Small intestine (tissue), 16 donors: ENCODE measurements at places on chromosomes 7 and 10.
A peak's percentile ranks its signal among the peaks of the same experiment; 100 is the strongest.

DNA sequence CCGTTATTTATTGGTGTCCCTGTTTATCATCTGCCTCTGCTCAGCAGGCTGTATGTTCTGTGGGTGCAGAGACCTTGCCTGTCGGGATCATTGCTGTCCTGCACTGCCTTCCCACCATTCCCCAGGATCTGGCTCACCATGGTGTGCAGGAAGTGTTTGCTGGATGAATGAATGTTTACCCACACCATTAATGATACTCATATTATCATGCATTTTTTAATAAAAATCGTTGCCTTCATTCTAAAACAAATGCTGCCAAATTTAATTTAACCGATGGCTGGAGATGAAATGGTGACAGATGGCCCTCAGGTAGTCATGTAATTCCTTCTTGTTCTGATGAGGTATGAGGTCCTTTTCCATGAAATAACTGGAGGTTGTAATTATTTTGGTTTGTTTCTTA lies 22.5 kb downstream of the PLPP4 start:
- DNase-seq = no peak

- no peak for DNase-seq
Observed at GRCh38 chr10:110324201-110324804, 19.6 kb upstream of the SMNDC1 start.

DNA sequence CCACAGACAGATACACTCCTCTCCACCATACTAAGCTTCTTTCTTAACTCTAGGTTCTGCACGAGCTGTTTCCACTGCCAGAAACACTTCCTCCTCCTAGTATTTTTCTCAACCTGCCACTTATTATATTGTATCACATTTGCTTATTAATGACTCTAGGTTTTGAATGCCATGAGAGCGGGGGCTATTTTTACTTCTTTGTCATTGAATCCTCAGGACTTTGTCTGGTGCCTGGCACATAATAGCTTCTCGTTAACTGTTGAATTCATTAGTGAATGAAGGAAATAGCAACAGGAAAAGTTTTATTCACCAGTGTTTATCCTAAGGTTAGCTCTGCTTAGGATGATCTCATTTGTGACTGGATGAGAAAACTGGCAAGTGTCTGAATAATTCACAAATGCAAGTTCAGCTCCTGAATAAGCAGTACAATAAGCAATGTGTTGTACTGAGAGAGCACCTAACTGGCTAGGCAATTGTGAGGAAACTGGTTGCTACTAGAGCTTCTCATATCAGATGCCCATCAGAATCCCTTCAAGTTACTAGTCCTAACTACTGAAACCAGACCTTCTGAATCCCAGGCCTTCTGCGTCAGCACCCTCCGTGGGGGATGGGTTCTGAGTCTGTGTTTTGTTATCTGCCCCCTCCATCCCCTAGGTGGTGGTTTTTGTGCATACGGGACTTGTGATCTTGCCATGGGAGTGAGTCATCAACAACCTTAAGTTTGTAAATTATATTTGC lies 92.7 kb downstream of the LSMEM1 start:
- DNase-seq = no peak

DNA sequence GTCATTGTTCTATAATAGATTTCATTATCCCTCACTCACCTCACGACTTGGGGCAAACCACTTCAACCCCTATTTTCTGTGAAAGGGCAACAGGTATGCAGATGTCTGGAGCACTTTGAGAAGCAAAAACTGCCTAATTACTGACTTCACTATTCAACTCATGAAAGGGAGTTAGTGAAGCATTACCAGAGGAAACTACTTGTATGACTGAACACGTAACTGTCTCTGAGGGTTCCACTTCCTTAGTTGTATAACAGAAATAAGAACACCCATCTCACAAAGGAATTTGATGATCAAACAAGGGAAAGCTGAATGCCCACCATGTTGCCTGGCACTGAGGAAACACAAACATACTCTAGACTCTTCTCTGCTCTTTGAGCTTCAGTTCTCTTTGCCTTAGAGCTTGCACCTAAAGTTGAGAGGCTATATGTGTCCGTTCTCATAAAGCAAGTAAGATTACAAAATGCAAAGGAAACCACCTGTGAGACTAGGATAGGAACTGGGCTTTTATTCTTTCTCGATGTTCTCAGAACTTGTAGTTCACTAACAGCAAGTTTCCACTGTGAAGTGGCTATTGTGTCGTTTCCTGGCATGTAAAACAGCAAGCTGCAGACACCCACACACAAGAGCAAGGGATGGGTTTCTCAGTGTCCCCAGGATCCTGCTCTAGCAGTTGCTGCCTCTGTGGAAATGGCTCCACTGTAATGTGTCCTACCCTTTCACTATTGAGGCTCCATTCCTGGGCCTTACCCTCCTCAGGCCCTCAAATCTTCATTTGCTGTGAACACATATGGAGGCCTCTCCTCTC lies 2.6 kb downstream of the TMEM243 start:
- DNase-seq = no peak

GRCh38 chr7:76296743-76297740 lies 5.4 kb upstream of the HSPB1 start:
- DNase-seq = peak; percentile 97

- no peak for DNase-seq
Observed at GRCh38 chr7:19401461-19401860, 256.2 kb upstream of the FERD3L start.

- peak; percentile 24 for DNase-seq
Observed at GRCh38 chr7:87875151-87876039, 765 bp downstream of the SLC25A40 start.

- no peak for DNase-seq
Observed at GRCh38 chr7:55351263-55351662, 13.9 kb upstream of the LANCL2 start.

DNA sequence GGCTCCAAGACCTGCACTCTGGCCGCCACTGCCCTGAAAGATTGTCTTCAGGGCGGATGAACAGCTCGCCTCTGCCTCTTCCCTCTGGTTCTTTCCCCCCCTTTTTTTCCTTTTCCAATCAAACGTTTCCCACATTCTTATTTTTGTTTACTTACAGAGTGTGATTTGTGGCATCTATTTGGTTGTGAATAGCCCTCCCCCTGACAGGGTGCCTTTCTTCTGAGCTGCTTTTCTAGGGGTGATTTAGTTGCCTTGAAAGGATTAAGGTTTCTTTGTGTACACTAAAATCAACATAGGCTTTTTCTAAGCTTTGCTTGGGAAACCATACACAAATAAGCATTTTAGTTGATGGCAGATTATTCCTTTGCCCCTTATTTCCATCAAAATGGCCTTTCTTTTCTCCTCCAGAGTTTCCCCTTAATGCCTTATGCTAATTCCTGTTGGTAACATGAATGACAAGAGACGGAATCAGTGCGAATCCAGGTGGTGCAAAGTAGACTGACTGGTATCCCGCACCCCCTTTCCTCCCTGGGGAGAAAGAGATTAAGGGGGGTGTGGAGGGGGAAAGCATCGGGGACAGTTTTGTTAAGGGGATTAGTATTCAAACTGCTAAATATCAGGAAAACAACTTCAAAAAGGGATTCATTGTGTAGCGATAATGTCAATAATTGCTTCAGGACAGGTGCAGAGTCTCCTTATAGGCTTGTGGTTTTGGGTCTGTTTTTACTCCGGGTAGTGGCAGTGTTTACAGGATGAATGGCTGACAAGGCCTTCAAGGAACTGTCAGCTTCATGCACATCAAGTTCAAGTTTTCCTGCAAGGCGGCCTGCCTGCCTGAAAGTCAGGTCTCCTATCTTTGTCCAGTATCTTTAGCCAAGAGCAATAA lies 431.6 kb upstream of the GALNT17 start:
- DNase-seq = no peak

- no peak for DNase-seq
Observed at GRCh38 chr10:111119637-111120036, 42.8 kb downstream of the ADRA2A start.

DNA sequence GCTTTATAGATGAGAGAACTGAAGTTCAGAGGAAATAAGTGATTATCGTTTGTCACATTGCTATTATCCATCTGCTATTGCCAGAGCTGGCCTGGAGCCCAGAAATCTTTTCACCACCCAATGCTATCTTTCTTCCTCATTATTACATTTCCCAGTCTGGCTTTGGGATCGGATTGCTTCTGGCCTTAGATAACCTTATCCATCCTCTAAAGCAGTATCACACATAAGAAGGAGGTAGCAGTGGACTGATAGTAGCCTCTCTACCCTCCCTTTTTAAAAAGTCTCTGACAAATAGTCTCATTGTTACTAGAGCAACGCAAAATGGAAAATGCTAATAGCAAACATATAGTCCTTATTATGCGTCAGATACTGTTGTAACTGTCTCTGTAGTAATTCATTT lies 1.3 kb upstream of the CLDN12 start:
- peak; percentile 78 for DNase-seq

DNA sequence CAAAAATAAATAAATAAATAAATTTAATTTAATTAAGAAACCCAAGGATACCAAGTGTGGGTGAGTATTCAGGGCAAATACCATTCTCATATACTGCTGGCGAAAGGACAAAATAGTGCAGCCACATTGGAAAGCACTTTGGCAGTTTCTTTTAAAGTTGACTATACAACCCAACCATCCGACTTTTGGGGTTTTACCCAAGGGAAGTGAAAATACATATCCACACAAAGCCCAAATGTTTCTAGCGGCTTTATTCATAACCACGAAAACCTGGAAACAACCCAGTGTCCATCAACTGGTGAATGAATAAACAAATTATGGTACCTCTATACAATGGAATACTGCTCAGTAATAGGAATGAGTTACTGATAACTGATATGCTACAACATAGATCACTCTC lies 36.2 kb upstream of the OGDHL start:
- DNase-seq = no peak

DNA sequence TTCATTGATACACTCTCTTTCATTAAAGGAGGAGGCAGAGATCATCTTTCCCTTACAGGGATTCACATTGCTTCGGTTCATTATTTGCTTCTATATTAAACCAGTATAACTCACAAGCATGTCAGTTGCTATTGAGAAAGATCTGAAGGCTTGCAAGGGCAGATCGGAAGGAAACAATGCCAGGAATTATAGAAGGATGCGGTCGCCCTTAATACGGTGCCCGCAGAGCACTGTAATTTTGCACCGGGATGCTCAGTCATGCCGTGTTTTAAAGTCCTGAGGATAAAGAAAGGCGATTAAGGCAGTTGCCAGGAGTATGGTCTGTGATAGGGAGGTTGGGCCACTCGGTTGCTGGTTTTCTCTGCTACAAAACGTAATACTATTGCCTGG lies 350.0 kb upstream of the GALNT17 start:
- DNase-seq = no peak

DNA sequence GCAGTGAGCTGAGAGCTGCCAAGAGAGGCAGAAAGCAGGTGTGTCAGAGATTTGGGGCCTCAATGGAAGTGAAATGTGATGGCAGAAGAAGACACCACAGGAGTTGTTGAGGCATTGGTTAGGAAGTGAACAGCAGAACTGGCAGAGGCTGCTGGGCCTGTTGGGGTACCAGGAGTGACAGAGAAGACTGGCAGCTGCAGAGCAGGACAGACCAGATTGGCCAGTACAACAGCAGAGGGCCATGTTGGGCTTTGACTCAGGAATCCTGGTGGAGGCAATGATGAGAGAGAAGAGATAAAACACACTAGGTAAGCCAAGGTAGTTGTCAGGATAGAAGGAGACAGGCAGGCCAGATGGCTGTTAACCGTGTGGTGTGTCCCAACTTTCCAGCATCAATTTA lies 19.9 kb upstream of the HERPUD2 start:
- DNase-seq = no peak
